ENCODE measurements at places on chromosomes 2 and 18.

- DNase-seq, result no peak
- no peak overlapping the region for H3K4me3 ChIP-seq
- H3K27me3 ChIP-seq, result peaks cover 11% of the 10 kb centered on the region
- no peak overlapping the region for H3K27ac ChIP-seq
- H3K36me3 ChIP-seq, result no peaks in the 10 kb centered on the region
Measured at GRCh38 chr2:46311651-46312223, 14.5 kb downstream of the EPAS1 start.

DNA sequence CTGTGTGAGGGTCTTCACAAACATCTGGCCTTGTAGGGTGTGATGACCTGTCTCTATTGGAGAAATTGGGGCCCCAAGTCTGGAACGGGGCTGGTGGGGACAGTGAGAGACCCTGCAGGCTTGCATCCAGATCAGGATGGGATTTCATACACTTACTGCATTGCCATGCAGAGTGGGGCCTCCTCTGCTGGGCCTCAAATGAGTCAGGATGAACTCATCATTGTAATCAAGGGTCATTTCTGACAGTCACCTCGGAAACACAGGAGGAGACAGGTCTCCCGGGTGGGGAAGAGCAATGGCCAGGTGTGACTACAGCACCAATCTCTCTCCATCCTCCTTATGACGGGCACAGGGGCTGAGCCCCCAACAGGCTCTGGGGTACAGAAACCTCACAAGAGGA is 48.1 kb upstream of the GALR1 start:
- H3K27me3 ChIP-seq, result peaks cover 3% of the 10 kb centered on the region
- no peak overlapping the region for H3K4me3 ChIP-seq
- H3K36me3 ChIP-seq, result no peaks in the 10 kb centered on the region
- no peak overlapping the region for H3K27ac ChIP-seq
- H3K4me1 ChIP-seq, result peaks cover 16% of the 10 kb centered on the region

DNA sequence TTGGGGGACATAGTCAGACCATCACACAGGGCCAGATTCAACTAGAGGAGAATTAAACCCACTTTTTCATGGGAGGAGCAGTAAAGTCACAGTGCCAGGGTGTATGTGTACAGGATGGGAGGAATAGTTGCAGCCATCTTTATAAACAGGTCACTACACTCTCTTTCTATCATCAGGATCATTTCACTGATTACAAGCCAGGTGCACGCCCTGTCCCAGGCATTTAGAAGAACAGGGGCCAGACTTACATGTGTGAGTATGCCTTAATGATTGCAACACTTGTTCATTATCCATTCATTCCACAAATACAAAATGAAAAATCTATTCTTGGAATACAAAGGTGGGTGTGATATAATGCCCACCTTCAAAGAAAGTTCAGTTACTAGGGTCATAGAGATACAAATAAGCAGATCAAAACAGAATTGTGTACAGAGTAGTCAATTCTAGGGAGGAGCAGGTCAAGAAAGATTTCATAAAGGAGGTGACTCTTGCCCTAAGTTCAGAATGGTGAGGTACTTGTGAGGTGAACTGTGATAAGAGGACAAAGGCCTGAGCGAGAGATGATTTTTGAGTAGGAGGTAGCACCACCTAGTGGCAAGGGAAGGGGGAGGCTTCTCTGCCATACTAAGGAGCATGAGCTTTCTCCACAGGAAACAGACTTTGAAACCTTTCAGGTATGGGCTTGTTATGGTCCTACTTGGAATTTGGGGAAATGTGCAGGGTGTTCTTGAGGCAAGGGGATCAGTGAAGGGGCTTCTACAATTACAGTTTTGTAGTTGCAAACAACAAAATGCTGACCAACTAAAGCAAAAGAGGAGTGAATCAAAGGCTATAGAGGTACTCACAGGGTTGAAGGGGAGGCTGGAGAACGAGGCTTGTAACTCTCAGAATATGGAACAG is 156.3 kb downstream of the SUCLG1 start:
- no peak overlapping the region for H3K27ac ChIP-seq
- DNase-seq, result no peak
- no peaks in the 10 kb centered on the region for H3K4me1 ChIP-seq
- H3K36me3 ChIP-seq, result no peaks in the 10 kb centered on the region

- peak; percentile 62 for DNase-seq
- peaks cover 8% of the 10 kb centered on the region for H3K27me3 ChIP-seq
- H3K36me3 ChIP-seq, result no peaks in the 10 kb centered on the region
- H3K27ac ChIP-seq, result peak overlapping the region; percentile 85
- H3K4me3 ChIP-seq, result peak overlapping the region; percentile 64
Measured at GRCh38 chr2:136131961-136132824, 14.2 kb upstream of the CXCR4 start.

GRCh38 chr2:74835831-74836674 is 2.1 kb downstream of the HK2 start:
- peaks cover 66% of the 10 kb centered on the region for H3K4me1 ChIP-seq
- H3K27ac ChIP-seq, result peak overlapping the region; percentile 97
- no peaks in the 10 kb centered on the region for H3K27me3 ChIP-seq
- peaks cover 51% of the 10 kb centered on the region for H3K36me3 ChIP-seq
- H3K4me3 ChIP-seq, result peak overlapping the region; percentile 96

- H3K4me1 ChIP-seq, result no peaks in the 10 kb centered on the region
- H3K27me3 ChIP-seq, result no peaks in the 10 kb centered on the region
- no peak for DNase-seq
- H3K27ac ChIP-seq, result no peak overlapping the region
- H3K4me3 ChIP-seq, result no peak overlapping the region
- H3K36me3 ChIP-seq, result no peaks in the 10 kb centered on the region
Measured at GRCh38 chr18:9751371-9752031, 43.4 kb downstream of the RAB31 start.

DNA sequence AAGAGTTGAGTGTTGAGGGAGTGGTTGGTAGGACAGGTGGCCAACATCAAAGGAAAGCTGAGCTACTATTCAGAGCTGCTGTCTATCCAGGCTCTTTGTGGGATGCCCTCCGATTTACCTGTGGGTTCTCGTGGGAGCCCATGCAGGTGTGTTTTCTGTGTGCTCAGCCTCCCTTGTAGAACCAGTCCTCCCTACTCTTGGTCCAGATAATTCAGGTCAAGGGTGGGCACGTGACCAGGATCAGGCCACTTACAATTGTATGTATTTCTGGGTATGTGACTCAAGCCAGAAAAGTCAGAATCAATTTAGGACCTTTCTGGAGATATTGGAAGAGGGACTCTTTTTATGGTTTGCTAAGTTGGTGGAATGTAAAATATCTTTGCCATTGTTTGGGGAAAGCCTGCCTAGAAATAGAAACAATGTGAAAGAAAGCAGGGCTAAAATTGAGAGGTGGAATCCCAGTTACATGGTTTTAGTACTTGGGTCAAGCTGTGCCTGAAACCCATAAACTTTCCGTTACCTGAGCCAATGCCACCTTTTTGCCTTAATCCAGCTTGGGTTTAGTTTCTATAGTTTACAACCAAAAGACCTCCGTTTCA is 93.2 kb downstream of the PDCL3 start:
- no peak overlapping the region for H3K4me3 ChIP-seq
- no peak overlapping the region for H3K27ac ChIP-seq
- H3K27me3 ChIP-seq, result no peaks in the 10 kb centered on the region
- DNase-seq, result no peak

DNA sequence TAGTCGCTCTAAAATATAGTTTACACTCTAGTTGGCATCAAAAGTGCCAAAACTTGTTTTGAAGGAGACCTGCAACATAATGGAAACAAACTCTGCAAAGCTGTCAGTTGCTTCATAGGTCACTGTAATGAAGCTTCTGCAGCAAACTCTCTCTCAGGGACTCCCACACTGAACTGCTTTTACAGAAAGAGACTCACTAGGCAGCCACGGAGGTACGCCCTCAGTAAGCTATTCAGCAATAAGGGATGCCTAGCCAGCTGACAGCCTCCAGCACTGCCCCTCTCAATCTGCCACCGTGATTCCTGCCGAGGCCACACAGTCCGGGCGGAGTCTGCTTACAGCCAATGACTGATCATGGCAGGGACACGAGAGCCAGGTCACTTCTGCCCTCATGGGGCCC is 51.1 kb downstream of the COLEC12 start:
- no peaks in the 10 kb centered on the region for H3K36me3 ChIP-seq
- H3K27me3 ChIP-seq, result peaks cover 15% of the 10 kb centered on the region
- H3K4me3 ChIP-seq, result no peak overlapping the region

GRCh38 chr2:28688818-28689217 is 62.8 kb upstream of the PPP1CB start:
- H3K4me1 ChIP-seq, result peaks cover 15% of the 10 kb centered on the region
- no peak overlapping the region for H3K4me3 ChIP-seq
- DNase-seq, result no peak
- H3K36me3 ChIP-seq, result no peaks in the 10 kb centered on the region

- DNase-seq, result no peak
- no peak overlapping the region for H3K4me3 ChIP-seq
- peaks cover 30% of the 10 kb centered on the region for H3K4me1 ChIP-seq
- no peaks in the 10 kb centered on the region for H3K36me3 ChIP-seq
Measured at GRCh38 chr2:127400533-127400896, 12.7 kb upstream of the MAP3K2 start.

- peaks cover 4% of the 10 kb centered on the region for H3K4me1 ChIP-seq
- H3K27me3 ChIP-seq, result no peaks in the 10 kb centered on the region
- H3K27ac ChIP-seq, result no peak overlapping the region
- no peak for DNase-seq
Measured at GRCh38 chr2:101354420-101355311, 32.6 kb downstream of the CREG2 start.

DNA sequence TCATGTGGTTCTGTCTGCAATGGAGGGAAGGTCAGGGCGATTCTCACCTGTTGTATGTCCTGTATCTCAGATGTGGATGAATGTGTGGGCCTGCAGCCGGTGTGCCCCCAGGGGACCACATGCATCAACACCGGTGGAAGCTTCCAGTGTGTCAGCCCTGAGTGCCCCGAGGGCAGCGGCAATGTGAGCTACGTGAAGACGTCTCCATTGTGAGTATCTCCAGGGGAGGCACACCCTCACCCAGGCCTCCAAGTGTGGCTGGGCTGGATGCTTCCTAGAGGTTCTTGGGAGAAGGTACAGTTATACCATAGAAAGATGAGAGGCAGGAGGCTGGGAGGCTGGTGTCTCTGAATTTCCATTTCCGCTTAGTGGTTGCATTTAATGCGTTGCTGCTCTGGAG is 46.9 kb downstream of the FBLN7 start:
- H3K4me3 ChIP-seq, result no peak overlapping the region
- no peak for DNase-seq

DNA sequence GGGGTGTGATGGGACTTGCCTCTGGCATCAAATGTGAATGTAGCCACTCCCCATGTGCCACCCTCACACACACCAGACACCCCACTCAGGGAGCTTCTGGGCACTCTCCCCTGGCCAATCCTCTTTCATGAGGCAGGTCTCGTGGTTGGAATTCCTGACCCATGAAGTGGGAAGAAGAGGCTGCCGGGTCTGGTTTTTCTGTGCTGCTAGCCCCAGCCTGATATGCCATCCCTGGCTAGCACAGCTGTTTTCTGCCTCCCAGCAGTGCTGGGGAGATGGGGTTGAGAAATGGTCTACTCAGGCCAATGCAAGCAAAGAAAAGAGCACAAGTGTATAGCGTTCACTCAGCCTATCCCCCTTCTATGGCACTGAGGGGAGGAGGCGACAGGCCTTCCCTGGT is 1.2 kb upstream of the C2orf72 start:
- H3K4me3 ChIP-seq, result no peak overlapping the region
- no peaks in the 10 kb centered on the region for H3K36me3 ChIP-seq
- peaks cover 67% of the 10 kb centered on the region for H3K27me3 ChIP-seq
- no peak for DNase-seq
- H3K4me1 ChIP-seq, result peaks cover 2% of the 10 kb centered on the region
- no peak overlapping the region for H3K27ac ChIP-seq

GRCh38 chr2:16069933-16070647 is 129.7 kb downstream of the MYCN start:
- no peaks in the 10 kb centered on the region for H3K36me3 ChIP-seq
- DNase-seq, result no peak
- H3K27me3 ChIP-seq, result no peaks in the 10 kb centered on the region
- H3K27ac ChIP-seq, result no peak overlapping the region

DNA sequence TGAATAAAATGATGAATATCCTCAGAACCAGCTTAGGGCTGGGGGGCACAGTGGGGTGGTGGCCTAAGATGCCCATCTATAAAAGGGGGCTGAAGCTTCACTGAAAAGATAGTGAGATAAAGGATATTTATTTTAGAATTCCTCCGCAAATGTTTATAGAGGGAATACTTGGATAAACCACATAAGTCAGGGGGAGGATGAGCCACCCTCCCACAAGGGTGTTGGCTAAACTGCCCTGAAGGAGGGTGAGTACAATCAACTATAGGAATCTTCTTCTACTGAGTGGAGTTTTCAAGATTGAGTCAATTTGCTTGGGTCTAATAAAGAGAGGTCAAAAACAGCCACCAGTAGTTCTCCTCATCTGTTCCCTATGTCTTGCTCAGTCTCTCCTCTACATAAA is 114.5 kb upstream of the TANK start:
- H3K4me3 ChIP-seq, result no peak overlapping the region
- H3K36me3 ChIP-seq, result no peaks in the 10 kb centered on the region
- peaks cover 20% of the 10 kb centered on the region for H3K27me3 ChIP-seq
- no peaks in the 10 kb centered on the region for H3K4me1 ChIP-seq

- no peak for DNase-seq
- peaks cover 47% of the 10 kb centered on the region for H3K27me3 ChIP-seq
- no peak overlapping the region for H3K27ac ChIP-seq
- H3K4me1 ChIP-seq, result peaks cover 2% of the 10 kb centered on the region
- no peak overlapping the region for H3K4me3 ChIP-seq
Measured at GRCh38 chr2:178298785-178299212, 104.5 kb downstream of the OSBPL6 start.

DNA sequence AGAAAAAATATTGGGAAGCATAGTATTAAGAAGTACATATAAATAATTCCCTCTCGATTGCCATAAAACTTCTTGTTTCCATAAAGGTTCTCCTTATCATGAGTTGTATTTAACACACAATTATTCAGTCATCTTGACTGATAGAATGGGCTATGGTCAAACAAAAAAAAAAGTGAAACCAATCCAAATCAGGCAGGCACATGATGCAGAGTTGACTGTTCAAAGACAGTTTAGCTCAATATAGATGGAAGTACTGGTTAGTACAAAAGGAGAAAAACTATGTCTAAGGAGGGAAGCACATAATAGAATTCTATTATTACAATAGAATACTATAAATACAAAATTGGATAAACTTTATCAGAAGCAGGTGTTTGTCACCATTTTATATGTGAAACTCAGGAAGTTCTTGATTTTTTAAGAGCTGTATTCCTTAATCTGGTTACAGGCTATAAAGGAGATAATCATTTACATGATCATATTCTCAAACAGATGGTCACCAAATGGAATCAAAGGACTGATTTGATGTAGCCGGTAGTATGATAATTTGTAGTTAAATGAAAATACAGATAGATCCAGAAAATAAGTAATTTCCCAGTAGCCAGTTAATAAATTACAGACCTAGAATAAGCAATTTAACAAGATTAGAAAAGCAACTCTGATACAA is 18.2 kb upstream of the CALCRL start:
- H3K4me3 ChIP-seq, result no peak overlapping the region
- no peaks in the 10 kb centered on the region for H3K4me1 ChIP-seq
- H3K27me3 ChIP-seq, result no peaks in the 10 kb centered on the region

GRCh38 chr2:8691859-8692437 is 10.1 kb downstream of the ID2 start:
- no peak overlapping the region for H3K4me3 ChIP-seq
- H3K27me3 ChIP-seq, result peaks cover 33% of the 10 kb centered on the region
- H3K4me1 ChIP-seq, result peaks cover 3% of the 10 kb centered on the region
- H3K27ac ChIP-seq, result no peak overlapping the region
- DNase-seq, result no peak
